ENCODE measurements at places on chromosomes 6 and 20.

DNA sequence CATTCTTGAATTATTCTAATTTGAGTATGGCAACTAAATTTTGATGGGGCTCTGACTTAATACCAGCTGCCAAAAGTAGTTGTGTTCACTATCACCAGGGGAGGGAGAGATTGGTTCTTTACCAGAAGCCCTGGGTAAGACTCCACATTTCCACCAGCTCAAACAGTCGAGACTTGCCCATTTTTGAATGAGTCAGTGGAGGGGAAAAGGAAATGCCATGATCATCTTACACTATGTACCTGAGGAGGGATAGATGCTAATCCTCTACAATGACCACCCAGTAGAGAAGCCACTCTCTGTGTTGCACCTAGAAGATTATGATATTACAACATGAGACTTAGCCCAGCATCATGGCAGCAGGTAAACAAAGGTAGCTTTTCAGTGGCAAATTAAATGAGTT lies 77.0 kb upstream of the SGK1 start:
- DNase-seq, result no peak

- DNase-seq, result no peak
Measured at GRCh38 chr6:43785220-43785752, 15.3 kb downstream of the VEGFA start.

- DNase-seq, result no peak
Measured at GRCh38 chr6:131225959-131226358, 90.7 kb downstream of the AKAP7 start.

- DNase-seq, result no peak
Measured at GRCh38 chr6:65189236-65189881, 517.7 kb downstream of the EYS start.

DNA sequence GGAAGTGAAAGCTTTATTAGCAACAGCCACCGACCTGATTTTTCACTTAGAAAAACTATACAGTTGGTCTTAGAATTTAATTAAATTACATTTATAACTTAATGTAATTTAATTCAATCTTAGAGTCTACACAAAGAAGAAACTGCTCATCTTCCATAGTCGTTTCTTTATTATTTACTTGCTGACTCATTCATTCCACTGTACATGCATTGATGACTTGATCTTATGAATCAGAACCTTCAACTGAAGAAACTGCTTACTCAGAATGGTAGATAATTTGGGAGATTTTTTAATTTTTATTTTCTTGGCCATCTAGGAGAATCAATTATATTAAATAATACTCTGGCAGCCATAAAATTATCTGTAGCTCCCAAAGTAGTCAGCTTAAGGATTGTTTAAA lies 1021.6 kb upstream of the FLRT3 start:
- DNase-seq, result peak; percentile 59

- DNase-seq, result peak; percentile 55
Measured at GRCh38 chr6:54586251-54586650, 260.3 kb upstream of the FAM83B start.

DNA sequence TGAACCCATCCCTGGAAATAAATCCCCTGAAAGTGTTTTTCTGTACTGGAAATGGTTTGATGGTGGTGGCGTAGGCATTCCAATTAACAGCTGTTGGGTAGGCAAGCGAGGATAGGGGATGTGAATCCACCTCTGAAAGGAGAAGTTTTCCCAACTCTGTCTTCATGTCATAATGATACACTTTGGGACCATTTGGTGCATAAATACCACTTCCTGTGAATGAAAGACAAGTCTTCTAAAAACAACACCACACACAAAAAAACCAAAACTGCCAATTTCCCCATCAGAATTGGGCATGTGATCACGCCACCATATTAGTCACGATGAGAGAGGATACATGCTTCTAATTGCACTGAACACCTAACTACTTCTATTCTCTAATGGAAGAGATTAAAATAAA lies 6.4 kb downstream of the VNN2 start:
- no peak for DNase-seq

DNA sequence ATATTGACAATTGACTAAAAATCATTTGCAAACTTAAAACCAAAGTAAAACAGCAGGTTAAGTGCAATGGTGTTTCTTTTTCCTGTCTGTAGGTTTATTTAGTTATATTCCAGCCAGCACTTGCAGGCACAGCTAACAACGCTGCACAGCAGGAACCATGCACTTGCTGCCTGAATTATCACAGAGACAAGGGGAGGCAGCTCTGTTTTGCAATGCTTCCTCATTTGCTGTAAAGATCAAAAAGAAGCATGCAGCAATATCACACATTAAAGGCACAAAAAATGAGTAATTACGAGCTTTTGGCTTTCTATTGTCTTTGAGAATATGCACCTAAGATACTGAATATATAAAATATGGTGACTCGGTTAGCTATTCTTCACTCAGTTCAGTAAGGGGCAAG lies 241.9 kb downstream of the EPHA7 start:
- DNase-seq, result no peak

DNA sequence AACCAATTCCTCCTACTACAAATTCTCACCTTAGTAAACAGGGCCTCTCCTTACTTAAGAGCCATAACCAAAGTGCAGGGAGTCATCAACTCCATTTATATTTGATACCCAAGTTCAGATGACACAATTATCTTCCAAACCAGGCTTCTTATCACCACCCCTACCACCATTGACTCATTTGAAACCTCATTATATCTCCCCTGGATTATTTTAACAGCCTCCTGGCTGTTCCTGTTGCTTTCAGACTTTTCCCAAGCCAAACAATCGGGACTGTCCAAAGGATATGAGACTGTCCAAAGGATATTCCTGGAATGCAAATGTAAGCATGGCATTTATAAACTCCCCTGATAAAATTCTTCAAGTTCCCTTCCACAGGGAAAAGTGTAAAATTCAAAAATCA lies 394.3 kb downstream of the MAFB start:
- no peak for DNase-seq

DNA sequence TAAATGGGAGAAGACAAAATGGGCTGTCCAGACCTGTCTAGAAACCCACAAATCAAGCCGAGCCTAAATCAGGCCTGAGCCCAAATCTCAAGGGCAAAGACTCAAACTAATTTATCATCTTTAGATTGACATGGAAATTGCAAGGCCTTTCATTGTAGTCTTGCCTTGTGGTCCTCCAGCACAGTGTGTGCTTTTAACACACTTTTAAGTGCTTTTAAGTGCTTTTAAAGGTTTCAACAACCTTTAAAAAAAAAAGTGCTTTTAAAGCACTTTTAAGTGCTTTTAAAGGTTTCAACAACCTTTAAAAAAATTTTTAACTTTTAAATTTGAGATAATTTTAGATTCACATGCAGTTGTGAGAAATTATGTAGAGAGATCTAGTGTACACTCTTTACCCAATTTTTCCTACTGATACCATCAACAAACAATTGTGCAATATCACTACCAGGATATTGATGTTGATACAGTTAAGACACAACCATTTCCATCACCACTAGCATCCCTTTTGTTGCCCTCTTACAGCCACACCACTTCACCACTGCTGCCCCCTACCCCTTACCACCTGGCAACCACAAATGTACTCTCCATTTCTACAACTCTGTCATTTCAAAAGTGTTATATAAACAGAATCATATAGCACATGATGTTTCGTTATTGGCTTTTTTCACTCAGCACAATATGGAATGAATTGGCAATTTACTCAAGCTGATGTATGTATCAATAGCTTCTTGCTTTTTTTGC lies 23.1 kb upstream of the DCBLD1 start:
- no peak for DNase-seq

DNA sequence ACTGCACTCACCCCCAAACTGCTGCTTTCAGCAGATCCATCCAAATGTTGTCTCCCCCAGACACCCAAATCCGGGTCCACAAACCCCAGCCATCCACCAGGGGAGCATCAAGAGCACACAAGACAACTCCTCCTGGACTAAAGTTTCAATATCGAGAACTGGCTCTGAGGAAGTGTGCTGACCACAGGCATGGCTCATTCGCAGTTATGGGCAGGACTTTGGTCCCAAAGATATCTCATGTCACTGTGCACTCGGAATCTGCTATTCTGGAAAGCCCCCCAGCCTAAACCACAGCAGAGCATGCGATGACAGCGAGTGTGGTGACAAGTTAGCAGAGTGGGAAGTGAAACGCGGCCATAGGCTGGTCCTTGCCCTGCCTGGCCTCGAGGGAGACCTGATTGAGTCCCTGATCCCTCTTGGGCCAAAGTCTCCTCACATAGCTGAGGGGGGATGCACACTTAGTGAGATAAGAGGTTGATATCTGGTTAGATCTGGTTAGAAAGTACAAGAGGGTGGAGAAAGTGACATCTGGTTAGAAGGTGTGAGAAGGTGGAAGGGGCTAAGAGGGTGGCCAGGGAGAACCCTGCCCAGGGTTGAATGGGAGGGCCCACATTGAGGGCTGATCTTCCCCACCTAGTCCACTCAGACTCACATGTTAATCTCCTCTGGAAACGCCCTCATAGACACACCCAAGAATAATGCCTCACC lies 149.7 kb downstream of the MRPL14 start:
- DNase-seq, result no peak

GRCh38 chr6:21024616-21025015 lies 490.4 kb downstream of the CDKAL1 start:
- DNase-seq, result no peak

GRCh38 chr6:13673825-13674444 lies 37.7 kb downstream of the RANBP9 start:
- DNase-seq, result no peak

- DNase-seq, result peak; percentile 52
Measured at GRCh38 chr6:3813150-3813780, 35.9 kb upstream of the FAM50B start.

- DNase-seq, result no peak
Measured at GRCh38 chr20:17833036-17833674, 133.4 kb downstream of the BANF2 start.

- no peak for DNase-seq
Measured at GRCh38 chr6:153150752-153151440, 19.8 kb upstream of the RGS17 start.

DNA sequence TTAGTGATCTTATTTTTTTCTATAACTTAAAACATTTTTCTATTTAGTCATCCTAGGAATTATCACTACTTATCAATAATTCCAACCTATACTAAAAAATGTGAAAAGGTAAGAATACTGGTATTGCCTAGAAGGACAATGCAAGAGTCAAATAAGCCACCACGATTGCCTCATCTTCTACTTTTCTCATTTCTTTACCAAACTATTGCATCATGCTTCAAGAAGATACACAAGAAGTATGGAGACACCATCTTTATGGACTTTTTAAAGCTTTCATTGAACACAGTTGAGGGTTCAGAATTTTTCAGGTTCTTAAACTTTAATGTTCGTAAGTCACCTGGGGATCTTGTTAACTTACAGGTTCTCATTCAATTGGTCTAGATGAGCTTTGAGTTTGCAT lies 25.9 kb downstream of the ELOVL2 start:
- DNase-seq, result no peak

- DNase-seq, result no peak
Measured at GRCh38 chr20:58177799-58178198, 50.7 kb downstream of the ANKRD60 start.

DNA sequence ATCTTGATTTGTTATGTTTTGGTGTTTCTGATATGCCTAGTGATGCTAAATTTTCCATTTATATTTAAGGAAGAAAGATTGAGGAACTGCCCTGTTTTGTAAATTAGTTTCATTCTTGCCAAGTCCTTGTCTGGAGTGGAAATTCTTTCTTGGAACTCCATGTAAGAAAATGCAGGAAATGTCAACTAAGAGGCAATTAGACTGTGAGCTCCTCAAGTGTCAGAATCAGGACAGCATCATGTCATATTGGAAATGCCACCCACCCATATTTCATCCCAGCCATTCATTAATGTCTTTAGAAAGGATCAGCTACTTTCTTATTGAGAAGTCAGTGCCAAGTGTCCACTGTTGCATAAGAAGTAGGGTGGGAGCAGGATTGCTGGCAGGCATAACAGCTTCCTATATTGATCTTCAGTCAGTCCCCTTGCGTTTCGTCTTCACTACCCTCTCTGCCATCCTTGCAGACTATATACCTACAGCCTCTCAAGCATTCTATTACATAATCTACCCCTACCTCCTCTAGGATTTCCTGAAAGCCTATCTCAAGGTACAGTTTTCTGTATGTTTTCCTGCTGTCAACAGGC lies 42.4 kb downstream of the HAO1 start:
- no peak for DNase-seq

DNA sequence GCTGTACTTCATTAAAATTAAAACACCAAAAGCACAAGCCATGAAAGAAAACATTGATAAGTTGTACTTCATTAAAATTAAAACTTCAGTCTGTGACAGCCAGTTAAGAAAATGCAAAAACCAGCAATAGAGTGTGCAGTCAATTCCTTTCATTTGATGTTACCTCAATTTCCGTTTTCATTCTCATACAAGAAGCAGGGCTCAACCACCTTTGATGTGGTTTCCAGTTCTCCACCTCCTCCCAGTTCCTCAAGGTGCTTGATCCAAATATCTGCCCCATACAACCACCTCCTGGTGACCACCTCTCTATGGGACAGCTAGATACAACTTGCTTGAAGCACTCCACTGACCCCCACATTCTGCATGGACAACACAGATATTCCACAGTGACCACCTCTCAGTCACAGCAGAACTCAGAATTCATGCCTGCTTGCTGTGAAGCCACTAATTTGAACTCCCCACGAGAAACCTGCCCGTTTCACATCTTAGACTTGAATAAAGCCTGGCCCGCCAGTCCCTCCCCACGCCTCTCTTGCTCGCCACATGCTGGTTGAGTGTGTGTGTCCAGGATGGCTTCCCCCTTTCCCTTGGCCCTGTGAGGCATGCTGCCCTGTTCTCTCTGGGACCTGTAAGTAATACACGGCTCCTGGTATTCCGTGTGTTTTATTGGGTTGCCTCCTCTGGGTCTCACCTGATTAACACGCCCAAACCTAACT lies 66.1 kb downstream of the FAM50B start:
- DNase-seq, result no peak

DNA sequence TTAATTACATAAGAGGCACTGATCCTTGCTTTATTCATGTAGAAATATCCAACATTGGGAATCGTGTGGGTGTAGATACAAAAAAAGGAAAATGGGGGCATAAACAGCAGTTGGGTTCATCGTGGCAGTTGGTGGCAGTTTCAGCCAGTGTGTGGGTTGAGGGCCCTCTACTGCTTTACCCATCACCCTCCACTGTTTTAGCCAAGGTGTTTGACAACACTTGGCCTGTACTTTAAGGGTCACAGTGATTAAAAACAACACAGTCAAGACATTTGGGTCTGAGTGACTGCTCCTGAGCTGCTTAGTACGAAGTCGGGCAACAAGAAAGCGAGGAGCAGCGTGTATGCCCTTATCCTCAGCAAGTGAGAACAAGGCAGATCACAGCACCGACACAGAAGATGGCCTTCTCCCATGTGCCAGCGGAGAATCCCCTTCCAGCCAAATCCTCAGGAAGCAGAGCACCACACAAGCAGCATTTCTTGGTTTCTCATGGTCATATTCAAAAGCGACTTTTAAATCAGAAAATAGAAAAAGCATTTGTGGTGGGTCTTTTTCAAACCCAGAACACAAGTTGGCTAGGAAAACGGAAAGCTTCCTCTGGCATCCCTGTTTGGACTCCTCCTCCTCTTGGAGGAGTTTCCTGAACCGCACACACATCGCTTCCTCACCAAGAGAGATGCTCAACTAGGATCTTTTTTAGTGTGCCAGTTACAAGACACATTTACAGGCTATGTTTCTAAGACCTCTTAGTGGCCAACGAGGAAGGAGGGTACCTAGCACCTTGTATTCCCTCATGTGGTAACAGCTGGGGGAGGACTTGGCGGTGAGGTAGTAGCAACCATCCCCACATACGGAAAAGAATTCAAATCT lies 23.5 kb downstream of the EIF2S2 start:
- no peak for DNase-seq

- DNase-seq, result no peak
Measured at GRCh38 chr20:41360831-41361756, 5.5 kb downstream of the EMILIN3 start.
